Pons (tissue), 1 donor: ENCODE measurements at places on chromosomes 11 and 22.

DNA sequence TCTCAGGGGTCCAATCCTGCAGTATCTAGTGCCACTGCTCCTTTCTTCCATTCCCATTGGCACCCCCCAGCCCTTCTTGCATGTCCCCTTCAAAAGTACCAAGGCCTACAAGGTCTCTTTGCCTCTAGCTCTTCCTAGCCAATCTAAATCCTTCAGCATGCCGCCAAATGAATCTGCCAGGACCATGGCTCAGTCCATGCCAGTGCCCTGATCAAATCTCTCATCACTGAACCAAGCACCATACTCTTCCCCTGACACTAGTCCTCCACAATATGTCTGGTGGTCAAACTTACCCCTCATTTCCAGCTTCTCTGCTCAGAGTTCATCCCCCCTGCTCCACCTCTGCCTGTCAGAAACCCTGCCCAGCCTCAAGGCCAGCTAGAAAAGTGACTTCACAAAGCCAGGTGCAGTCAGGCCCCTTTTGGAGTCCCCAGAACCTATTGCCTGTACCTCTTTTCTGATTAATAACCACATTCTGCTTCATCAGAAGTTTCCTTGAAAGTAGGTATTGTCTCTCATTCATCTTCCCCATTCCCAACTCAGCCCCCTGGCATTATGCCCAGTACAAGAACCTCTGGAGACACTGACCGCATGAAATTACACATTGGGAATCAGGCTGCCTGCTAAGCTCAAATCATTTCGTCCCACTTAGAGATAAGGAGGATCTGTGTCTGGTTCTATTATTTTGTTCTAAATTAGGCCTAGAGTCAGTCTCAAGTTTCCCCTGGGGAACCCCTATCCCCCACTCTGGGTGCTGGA is 11.4 kb downstream of the FEN1 start:
- DNase-seq: no peak

DNA sequence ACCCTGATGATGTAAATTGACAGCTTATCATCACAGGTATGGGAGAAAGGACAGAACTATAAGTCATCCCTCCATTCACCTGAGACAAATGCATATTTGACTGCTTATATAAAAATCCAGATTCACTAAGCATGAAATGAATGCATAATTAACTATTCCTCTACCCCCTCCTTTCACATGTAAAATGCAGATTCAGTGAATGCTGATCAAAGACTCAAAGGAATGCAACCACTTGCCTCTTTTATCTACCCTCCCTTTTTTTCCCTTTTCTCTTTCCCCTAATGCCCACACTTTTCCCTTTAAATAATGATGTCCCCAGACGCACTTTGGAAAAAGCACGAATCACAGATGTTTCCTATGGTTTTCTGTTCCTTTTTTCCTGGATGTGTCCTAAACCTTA is 4.5 kb upstream of the PLAAT4 start:
- no peak for DNase-seq

- DNase-seq: no peak
Measured at GRCh38 chr11:86046116-86046515, 22.8 kb downstream of the PICALM start.

GRCh38 chr11:31798554-31799434 is 12.3 kb downstream of the PAX6 start:
- no peak for DNase-seq

- peak; percentile 89 for DNase-seq
Measured at GRCh38 chr11:65421794-65422632, 585 bp upstream of the NEAT1 start.
